ENCODE measurements at places on chromosomes 2 and 18.

GRCh38 chr2:151260573-151261230 lies 961 bp downstream of the RBM43 start:
- no peak for DNase-seq

DNA sequence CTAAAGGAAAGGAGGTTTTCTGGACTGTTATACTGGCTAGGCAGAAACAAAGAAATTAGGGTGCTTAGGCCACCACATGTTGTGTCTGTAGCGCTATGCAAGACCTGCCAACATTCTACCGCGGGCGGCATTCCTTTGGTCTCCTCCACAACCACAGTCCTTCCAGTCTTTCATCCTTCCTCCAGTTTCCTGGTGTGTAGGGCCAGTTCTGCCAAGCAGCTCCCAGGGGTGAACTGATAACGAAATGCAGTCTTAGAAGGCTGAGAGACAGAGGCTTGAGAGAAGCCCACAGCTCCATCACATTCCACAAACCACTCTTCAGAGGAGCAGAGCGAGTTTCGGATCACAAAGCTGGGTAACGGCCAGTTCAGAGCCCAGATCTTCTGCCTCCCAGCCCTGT lies 19.5 kb upstream of the CXXC1 start:
- no peak for DNase-seq

DNA sequence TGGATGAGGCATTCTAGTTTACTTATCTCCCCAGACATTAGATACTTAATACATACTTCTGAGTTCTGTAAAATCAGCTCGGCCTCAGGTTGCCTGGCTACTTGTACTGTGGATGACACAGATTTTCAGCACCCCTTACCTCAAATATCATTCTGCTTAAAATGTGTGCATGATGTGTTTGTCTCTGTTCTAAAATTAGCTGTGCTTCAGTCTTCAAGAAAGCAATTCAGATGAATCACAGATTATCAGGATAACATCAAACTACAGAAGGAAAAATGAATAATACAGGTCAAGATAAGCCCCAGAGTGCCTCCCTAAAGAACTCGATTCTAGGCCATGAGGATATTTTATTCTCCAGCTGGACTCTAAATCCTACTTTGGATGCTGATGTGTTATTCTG lies 21.3 kb upstream of the MAPRE2 start:
- DNase-seq: no peak

DNA sequence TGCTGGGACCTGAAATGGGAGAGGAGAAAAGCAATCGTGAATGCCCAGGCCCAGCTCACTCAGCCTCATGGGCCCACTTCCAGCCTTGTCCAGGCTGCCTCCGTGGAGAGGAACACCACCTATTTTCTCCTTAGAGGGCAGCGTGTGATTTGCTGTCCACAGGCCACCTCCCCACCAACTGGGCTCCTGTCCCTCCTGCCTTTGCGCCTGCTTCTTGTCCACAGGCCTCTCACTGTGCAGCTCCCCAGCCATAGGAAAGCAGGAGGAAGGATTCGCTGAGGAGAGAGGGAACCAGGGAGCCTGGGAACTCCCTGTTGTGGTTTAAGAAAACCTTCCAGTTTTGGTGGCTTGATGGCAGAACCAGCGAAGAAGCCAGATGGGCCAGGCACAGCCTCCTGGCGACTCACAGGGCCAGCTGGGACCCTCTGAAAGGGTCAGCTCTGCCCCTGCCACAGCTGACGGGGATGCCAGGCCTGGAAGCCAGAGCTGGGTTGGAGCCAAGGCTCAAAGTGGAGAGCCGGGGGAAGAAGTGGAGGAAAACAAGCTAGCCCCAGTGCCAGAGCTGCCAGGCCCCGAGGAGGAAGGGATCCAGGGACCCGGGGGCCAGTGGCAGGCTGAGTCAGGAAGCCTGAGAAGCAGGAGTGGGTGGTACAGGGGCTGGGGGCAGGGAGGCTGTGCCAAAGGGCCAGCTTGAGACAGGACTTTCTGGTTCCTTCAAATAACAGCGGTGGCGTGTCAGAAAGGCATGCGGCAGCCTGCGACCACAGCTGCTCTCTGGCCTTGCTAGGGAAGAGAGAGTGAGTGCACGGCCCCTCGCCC lies 9.9 kb downstream of the TMBIM1 start:
- no peak for DNase-seq

GRCh38 chr2:47129191-47129706 lies 25.9 kb downstream of the STPG4 start:
- no peak for DNase-seq

All from activated gamma-delta T cell treated with anti-CD3 and anti-CD28 coated beads, Interleukin-2, amount 50 U/mL, for 16 hours (primary cell).